Psoas muscle (tissue), 8 donors: ENCODE measurements at places on chromosomes 16 and 17.
A peak's percentile ranks its signal among the peaks of the same experiment; 100 is the strongest.

- no peak for DNase-seq
These were observed 248.2 kb downstream of the NTN1 start for GRCh38 chr17:9269350-9270035.

DNA sequence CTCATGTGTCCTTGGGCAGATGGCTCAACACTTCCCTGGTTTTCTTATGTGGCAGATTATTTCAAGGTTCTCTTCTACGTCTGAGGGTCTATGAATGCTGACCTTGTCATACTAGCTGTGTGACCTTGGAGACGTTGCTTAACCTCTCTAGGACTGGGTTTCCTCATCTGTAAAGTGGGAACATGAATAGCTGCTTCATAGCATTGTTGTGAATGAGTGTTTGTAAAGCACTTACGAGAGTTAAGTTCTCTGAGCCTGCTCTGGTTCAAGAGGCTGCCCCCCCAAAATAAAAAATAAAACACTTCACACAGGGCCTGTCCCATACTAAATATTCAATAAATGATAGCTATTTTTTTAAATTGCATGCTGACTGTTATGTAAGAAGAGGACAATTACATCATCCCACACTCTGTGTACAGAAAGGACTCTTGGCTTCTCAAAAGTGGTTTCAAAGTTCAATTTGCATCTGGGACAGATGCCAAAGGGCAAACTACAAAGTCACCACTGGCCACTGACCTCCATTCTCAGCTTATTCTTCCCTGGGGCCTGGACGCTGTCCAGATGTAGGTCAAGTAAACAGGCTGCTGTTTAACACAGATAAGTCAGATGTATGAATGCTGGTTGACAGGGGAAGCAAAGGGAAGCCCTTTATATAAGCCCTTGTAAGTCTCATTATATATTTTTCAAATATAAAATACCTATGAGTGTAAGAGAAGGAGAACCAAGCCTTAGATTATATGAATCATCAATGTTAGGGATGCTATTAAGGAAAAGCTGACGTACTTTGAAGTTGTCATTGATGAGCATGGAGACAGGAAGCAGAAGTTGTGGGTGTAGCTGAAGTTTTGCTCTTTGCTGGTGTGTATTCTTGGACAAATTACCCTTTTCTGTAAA is 15.4 kb upstream of the NDEL1 start:
- DNase-seq = peak; percentile 36

GRCh38 chr17:48840441-48840840 is 9.6 kb downstream of the CALCOCO2 start:
- no peak for DNase-seq

GRCh38 chr17:18025945-18026776 is 12.8 kb downstream of the ATPAF2 start:
- peak; percentile 58 for DNase-seq

DNA sequence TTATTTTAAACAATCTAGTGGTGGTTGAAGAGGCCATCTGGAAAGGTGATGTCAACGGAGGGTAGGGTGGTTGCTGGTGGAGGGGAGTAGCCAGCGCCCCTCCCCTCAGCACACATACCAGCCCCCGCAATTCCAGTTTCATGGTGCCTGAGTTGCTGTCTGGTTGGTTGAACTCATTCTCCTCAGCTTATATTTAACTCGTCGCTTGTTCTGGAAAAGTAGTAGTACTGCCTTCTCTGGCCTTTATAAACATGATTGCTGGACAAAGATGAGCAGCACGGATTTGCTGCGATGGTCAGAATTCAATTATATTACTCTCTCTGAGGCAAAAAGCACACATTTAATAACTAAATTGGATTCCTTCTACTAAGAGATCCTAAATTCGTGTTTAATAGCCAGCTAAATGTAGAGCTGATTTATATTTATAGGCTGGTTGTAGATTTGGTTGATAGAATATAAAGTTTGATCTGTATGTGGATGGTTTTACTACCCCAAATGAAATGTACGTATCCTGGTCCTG is 238.0 kb upstream of the TBX2 start:
- DNase-seq = no peak

GRCh38 chr16:85246473-85246872 is 134.2 kb upstream of the CIBAR2 start:
- DNase-seq = no peak

GRCh38 chr16:51577621-51578303 is 426.7 kb upstream of the SALL1 start:
- DNase-seq = no peak

DNA sequence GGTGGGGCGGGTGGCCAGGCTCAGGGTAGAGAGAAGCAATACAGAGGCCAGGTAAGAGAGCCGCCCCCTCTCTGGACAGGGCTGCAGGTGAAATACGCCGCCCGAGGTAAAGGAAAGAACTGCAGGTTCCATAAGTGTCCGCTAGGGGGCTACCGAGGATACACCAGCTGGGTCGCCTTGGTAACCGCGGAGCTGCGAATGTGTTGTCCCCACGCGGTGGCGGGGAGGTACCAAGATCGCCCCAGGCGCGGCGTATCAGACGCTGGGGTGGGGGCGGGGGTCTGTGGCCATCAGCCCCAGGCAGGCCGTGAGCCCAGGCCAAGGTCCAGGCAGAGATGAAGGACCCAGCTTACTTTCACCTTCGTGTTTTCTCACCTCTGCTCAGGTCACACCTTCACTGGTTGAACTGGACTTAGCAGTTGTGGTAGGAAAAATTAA is 18.4 kb upstream of the ZFP90 start:
- peak; percentile 82 for DNase-seq

- peak; percentile 90 for DNase-seq
These were observed 18.6 kb downstream of the CDH16 start for GRCh38 chr16:66899945-66900710.

GRCh38 chr16:68731637-68732036 is 5.5 kb upstream of the CDH1 start:
- no peak for DNase-seq

- no peak for DNase-seq
These were observed 281.0 kb upstream of the FOXF1 start for GRCh38 chr16:86229283-86229682.

DNA sequence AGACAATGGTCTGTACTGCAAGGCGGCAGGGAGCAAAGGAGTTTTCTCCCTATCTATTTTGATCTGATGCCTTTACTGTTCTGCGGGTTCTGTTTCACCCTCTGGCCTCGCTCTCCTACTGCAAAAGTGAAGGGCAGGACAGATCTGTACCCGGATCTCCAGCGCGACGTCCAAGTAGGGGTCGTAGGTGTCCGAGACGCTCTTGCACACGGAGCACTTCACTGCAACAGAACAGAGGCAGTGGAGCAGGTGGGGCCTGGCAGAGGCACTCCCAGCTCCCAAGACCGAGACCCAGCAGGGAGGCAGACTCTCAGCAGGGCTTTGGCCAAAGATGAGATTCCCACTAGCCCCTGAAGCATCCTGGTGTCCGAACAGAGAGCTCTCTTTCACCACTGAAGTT is 19.8 kb downstream of the USP36 start:
- DNase-seq = no peak

DNA sequence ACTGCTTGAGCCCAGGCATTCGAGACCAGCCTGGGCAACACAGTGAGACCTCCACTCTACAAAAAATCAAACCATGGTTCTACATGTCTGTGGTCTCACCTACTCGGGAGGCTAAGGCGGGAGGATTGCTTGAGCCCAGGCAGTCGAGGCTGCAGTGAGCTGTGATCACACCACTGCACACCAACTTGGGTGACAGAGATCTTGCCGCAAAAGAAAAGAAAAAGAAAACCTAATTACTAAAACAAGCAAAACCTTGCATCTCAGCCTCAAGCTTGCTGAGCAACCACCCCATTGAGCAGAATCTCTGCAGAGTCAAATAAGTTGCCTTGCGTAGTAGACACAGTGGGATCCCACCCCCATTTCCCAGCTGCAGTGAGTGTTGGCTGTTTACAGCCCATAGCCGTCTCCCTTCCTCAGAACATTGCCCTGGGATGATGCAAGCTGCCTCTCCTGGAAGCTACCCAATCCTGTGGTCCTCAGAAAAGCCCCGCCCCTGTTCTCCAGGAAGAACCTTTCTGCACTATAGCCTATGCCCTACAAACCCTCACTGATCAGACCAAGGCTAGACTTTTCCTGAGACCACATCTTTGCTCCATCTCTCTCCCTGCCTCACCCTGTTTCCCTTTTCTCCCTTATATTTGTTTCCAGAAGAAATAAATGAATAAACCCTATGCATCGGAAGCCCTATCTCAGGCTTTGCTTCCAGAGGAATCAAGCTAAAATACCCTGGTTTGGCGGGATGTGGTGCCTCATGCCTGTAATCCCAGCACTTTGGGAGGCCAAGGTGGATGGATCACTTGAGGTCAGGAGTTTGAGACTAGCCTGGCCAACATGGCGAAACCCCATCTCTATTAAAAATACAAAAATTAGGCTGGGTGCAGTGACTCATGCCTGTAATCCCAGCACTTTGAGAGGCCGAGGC is 16.7 kb upstream of the ERN2 start:
- no peak for DNase-seq

- DNase-seq = no peak
These were observed 12.7 kb upstream of the CHD3 start for GRCh38 chr17:7875804-7876370.

DNA sequence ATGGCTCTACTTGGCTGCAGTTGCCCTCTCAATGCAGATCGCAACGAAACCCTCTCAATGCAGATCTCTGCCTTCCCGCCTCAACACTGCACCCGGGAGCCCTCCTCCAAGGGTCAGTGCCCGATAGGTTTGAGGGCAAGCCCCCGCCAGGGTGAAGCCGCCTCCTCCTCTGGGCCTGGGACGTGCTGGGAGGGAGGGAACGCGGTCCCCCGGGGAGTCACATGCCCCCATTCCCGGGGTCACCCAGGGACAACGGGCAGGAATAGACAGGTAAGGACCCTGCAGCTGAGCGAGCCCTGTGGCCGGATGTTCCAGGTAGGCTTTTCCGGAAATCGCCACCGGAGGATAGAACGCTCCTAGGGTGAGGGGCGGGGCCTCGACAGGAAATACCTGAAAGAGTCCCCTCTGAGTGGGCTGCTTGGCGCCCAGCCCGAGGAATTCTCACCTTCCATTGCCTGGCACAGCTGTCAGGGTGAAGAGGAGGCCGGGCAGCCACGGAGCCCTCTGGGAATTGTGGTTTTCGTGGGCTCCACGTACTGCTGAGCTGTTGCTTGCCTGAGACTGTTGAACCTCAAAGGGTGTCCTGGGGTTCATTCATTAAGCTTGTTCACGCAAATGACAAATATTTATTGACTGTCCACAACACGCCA is 12.8 kb downstream of the ZNF174 start:
- DNase-seq = no peak

DNA sequence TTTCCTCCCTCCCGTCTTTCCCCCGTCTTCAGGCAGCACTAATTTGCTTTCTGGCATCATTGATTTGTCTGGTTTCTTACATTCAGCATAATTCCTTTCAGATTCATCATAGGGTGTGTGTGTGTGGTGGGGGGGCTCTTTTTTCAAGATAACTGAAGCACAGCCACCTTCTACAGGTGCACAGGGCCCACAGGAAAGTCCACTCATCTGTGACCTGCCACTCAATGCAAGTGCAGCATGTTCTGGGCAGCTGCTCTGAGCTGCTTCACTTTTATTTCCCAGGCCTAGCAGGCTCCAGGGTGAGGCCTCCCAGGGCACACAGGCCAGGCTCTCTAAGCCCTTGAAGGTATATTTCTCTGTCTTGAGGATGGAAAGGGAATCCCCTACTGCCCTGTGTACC is 35.2 kb upstream of the MYH10 start:
- no peak for DNase-seq

- DNase-seq = no peak
These were observed 4.1 kb downstream of the KRT31 start for GRCh38 chr17:41393294-41393693.

GRCh38 chr17:57666201-57666870 is 78.8 kb downstream of the CCDC182 start:
- no peak for DNase-seq

- peak; percentile 49 for DNase-seq
These were observed 118.8 kb upstream of the METRNL start for GRCh38 chr17:82960419-82961271.

DNA sequence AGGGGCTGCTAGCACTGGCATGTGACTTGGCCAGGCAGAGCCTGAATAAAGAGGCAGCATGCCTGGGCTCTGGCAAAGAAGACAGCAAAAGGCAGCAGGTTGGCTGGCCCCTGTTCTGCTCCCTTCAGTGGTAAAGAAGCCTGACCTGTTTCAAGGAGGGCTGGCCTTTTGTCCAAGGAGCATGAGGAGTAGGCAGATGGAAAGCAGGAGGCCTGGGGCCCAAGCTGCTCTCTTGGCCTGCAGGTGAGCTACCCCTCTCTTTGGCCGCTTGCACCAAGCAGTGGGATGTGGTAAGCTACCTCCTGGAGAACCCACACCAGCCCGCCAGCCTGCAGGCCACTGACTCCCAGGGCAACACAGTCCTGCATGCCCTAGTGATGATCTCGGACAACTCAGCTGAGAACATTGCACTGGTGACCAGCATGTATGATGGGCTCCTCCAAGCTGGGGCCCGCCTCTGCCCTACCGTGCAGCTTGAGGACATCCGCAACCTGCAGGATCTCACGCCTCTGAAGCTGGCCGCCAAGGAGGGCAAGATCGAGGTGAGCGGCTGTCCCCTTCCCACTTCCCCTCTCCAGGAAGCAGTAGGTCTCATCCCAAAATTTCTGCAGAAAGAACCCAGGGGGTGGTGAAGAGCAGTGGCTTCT is 8.0 kb downstream of the TRPV2 start:
- DNase-seq = no peak

DNA sequence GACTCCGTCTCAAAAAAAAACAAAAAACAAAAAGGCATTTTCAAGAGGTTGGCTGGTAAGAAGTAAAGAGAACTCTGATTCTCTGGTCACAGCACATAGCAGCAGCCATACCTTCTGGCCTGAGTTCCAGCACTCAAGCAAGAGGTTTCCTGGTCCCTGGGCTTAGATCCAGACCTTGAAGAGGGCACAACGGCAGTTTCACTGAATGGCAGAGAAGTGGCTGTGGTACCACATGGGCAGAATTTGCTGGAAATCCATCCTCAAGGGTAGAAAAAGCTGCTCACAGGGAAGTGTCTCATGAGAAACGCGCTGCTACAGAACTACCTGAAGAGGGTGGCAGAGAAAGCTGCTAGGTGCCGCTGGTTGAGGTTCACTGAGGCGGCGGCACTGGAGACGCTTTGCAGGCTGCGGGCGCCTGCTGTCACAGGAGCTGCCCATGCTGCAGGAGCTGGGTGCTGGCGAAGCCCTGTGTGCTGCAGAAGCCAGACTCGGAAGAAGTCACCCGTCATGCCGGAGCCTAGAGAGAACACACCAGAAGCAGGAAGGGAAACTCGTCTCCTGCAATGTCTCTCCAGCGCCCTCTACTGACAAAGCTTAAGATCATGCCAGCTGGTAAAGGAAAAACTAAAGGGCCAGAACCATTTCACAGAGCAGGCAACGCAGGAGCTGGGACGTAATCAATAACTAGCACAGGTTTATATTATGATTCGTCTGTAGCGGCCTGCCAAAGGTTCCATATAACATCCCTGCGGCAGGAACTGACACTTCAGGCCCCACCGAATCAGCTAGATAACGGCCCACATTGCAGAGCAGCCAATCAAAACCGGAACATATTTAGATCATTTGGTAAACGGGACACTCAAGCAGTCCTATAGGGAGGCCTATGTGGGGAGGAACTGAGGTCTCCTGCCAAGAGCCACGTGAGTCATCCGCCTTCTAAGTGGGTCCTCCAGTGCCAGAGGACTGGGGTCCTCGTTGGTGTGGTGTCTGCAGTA is 5.4 kb upstream of the ZNF213 start:
- peak; percentile 58 for DNase-seq
